ENCODE measurements at places on chromosomes 12 and 14.
A peak's percentile ranks its signal among the peaks of the same experiment; 100 is the strongest.

DNA sequence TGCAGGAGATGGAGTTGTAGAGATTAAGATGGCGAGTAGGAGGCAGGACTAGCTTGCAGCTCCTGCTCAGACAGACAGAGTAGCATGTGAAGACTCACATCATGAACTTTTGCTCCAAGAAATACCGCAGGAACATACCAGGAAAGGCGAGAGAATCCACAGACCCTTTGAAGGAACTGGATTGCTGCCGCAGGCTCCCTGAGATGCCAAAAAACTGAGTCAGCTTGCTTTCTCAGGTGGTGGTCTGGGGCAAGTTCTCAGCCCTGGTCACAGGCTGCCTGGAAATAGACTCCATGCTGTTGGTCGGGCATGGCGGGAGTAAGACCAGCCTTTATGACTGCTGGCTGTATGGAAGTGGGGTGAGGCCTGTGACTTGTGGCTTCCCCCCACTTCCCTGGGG, 163.6 kb upstream of the NAV3 start:
- no peak for DNase-seq

DNA sequence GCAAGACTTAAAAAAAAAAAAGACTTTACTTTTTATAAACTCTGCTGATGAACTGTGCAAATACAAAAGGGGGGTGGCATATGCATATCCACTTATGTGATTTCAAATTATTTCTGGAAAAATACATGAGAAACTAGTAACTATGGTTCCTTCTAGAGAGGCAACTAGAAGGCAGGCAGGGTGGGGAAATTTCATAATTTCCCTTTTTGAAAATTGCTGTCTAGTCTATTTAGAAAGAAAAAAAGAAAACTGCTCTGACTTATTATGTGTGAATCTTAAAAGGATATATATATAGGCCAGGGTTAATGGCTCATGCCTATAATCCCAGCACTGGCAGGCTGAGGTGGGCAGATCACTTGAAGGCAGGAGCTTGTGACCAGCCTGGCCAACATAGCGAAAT, 42.3 kb downstream of the ANAPC7 start:
- DNase-seq, result no peak

GRCh38 chr14:94405486-94405885, 17.1 kb upstream of the SERPINA1 start:
- no peak for DNase-seq

DNA sequence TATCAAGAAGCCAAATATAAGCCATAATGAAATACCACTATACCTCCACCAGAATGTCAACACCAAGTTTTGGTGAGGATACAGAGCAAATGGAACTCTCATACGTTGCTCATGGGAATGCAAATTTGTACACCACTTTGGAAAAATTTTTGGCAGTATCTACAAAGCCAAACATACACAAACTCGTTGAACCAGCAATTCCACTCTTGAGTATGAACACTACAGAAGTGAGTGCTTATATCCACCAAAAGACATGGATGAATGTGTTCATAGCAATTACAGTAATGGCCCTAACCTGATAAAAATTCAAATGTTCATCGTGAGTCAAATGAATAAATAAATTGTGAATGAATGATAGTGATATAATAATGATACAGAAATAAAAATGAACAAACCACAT, 24.8 kb downstream of the C12orf71 start:
- DNase-seq, result no peak

DNA sequence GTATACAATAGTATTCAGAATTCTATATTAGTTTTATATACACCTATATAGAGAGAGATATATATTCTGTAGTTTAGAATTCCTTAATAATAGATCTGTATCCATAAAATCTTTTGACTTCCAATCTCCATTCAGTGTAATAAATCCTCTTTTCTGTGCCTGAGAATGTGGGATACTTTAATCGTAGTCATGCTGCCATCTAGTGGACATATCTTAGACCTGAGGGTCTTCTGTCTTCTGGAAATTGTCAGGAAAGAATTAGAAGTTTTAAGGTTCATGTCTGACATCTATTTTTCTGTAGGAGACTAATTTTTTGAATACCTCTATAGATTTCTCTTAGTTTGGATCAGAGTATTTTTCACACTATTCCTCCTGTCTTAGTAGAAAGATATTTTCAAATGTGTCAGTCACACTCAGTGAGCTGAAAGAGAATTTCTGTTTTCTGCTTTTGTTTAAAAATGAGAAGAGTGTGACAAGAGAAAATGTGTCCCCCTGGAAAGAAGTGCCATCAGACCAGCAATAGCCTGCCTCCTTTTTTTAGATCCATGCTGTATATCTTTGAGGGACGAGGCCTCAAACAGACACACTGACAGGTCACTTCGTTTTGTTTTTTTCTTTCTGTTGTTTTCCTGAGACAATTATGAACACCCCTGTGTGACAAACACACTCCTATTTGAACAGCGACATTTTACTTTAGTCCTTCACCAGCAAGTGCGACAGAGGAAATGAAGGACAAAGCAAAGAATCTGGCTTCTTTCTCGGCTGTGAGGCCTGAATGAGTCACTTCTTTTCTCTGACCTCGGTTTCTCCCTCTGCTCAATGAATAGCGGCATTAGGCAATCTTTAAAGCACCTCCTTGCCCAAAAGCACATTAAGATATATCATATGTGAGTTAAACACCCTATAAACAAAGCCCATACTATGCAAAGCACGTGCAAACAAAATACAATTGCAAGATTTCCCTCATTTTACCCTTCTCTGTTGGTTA, 96.3 kb downstream of the GALC start:
- DNase-seq, result peak; percentile 53

DNA sequence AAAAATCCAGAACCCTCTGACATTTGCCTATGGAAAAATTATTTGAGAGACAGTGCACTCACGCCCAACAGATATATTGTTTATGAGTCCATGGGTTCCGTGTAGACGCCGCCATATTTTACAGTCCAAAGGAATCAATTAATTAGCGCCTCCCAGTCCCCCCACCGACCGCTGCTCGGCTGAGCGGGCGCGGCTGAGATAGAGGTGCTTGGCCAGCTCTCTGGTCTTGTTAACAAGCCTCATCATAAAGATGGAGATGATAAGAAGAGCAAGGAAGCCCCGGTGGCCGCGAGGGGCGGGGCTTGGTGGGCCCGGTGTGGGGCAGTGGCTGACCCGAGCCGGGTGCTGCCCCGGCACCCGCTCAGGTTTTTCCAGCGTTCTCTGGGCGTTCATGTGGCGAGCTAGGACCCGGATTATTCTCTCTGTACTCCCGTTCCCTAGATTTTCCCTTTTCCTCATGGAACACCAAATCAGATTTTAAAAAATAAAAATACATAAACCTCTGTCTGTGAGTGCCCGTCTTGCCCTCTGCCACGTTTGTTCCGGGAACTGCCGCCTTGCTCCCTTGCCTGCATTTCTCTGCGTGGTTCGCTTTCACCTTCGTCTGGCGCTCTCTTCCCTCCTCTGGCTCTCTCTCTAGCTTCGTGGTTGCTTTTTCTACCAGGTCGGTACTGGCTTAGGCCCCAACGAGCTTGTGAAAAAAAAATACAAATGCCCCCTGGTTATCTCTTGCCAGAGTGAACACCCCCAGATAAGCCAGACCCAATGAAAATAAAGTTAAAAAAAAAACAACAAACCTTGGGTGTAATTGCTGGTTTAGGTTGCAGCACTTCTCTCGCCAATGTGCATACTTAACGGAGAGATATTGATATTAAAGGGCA, 9.0 kb downstream of the HOXC12 start:
- DNase-seq, result no peak

DNA sequence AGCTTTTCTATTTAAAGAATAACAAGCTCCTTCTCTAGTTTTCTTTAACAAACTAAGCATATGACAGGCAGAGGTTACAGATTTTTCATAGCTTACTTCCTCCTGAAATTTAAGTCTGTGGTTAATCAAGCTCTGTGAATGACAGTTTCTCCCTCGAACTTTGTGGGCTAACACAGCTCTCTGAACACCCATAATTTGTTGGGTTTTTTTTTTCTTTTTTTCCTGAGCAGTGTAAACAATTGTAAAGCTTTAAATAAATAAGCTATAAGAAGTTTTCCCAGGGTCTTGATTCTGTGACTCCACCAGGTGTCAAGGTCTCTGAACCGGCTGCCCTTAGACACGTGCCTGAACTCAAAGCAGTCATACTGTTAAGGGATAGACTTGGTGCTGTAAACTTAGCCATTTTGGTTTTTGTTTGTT, 128.1 kb upstream of the AMIGO2 start:
- no peak for DNase-seq

DNA sequence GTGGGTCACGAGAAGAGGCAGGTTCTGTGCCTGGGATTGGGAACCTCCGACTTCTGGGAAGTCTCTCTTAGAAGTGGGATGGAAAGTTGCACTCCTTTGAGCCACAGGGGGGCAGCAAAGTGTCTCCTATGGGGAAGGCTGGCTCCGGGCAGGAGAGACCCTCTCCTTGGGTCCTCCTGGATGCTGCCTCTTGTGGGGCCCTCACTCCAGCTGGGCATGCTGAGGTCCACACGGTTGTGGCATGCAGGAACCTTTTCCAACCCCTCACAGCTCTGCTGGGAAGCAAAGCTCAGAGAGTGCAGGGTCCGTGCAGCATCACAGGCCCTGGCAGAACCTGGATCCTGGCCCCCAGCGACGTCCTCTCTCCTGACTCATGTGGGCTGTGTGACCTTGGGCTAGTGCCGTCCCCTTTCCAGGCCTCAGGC, 17.4 kb downstream of the SDSL start:
- no peak for DNase-seq
